T-helper 9 cell (primary cell): ENCODE measurements at places on chromosomes 6 and 20.

DNA sequence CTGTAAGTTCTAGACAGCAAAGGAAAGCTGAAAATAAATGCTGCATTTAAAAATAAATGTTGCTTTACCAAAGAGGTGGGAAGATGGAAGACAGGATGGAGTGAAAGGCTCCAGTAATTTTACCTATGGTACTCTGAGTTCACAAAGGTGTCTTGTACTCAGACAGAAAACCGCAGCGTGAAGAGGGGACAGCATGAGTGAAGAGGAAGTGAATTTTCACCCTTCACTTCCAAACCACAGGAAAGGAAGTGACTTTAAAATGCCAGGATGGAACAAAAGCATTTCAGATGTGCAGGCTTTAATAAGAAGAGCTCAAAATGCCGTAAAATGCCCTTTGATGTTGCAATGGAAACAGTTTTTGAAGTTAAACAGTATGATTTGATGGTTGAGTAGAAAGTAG, 91.2 kb upstream of the TINAG start:
- no peak for DNase-seq

GRCh38 chr6:80527552-80528052, 421.1 kb downstream of the BCKDHB start:
- no peak for DNase-seq

GRCh38 chr20:31838646-31839292, 6.6 kb downstream of the FOXS1 start:
- no peak for DNase-seq

DNA sequence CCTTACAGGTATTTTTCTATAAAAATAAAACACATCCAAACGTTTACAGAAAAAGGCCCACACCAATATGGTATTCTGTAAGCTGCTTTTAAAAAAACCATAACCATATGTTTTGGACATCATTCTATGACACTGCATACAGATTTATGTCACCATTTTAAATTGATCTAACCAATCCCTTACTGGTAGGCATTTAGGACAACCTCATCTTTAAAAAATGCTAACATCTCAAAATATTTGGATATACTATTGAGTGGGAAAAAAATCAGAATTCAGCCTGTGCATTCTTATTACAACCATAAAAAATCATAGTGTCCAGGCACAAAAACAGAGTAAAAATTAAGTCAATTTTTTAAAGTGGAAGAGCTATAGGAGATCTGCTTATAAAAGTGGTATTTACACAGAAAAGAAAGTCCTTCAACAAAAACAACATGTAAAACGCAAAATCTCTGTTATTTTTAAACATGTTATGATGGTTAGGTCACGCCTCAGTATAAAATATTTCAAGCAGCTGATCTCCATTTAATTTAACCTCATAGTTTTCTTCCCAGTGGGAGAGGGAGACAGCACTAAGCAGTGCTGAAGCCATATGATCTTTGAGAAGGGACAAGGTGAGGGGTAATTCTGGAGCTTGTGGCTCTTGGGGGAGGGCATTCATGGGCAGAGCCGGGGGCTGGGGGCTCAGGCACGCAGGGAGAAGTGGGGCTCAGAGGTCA, 21.2 kb downstream of the TRAM2 start:
- DNase-seq = no peak

DNA sequence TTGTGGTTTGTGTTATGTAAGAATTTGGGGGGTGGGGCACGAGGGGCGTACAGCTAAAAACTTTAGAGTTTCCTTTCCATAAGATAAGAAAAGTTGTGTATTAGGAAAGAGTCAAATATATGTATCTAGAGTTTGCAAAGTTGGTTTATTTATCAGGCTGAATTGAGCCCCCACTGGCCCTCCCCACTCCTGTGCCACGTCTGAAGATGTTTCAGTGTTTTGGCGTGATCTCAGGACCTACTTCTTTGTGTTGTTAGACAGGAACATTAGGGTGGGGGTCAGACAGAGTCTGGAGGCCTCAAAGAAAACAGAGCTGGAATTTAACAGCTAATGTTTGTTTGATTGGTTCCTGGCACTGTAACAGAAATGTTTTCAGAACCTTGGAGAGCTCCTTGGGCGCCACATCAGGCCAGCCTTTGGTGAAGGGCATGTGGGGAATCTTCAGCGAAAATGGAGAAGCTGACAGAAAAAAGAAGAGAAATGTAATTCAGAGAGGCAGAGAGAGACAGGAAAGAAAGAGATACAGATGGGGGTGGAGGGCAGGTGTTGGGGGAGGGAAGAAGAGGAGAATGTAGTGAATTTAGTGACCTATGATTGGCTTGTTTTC, 674 bp downstream of the NRSN1 start:
- no peak for DNase-seq
